ENCODE measurements at places on chromosomes 3 and 15. TPM values are rescaled to one million over a fixed set of nuclear protein-coding genes. Genes with fewer than 3 reads are reported as not detected.

DNA sequence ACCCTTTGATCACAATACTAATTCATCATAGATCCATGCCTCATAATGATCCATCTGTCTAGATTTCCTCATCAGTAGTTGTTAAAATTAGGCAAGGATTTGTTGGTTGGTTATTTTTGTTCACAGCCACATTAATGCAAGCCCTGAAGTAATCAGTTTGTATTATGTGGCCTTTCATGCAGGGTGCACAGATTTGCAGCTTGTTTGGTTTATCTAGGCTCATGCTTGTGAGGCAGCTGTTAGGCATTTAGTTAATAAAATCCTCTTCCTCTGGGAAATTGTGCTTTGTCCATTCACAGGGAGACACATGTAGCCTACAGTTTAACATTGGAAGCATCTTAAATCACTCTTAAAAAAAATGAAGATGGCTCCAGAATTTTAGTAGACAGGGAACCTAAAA lies 162.8 kb upstream of the ZNF385D start:
- no peak for DNase-seq

DNA sequence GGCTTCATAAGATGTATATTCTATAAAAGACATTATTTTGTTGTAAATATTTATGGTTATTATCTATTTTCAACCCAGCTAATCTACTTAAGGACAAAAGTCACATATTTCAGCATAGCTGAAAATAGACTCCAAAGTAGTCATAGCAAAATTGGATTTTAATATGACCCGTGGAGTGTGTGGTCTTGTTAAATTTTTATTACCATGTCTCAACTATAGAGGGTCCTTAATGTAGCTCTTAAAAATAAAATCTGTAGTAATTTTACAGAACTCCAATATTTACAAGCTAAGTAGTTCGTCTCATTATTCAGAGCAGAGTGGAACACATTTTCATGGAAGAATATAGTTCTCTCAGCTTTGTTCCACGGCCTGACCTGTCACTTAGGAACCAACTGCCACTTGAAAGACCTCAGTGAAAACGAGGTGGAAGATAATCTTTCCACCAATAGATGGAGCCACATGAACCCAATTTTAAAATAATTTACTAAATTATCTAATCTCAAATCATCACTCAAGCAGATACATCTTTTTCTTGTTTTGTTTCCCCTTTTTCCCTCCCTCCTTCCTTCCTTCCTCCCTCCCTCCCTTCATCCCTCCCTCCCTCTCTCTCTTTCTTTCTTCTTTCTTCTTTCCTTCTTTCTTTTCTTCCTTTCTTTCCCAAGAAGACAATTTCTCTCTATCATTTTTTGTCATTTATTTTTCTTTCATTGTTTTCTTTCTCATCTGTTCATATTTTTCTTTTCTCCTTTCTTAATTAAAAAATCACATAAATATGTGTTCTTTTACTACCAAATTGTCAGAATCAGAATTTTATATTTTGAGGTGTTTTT lies 97.2 kb downstream of the CLDN1 start:
- DNase-seq = no peak

GRCh38 chr3:16916840-16917239 lies 32.1 kb downstream of the PLCL2 start:
- DNase-seq = no peak

- no peak for DNase-seq
These were observed 26.3 kb downstream of the ITGA11 start for GRCh38 chr15:68405378-68406250.

GRCh38 chr15:69757186-69757585 lies 304.6 kb downstream of the RPLP1 start:
- DNase-seq = no peak

DNA sequence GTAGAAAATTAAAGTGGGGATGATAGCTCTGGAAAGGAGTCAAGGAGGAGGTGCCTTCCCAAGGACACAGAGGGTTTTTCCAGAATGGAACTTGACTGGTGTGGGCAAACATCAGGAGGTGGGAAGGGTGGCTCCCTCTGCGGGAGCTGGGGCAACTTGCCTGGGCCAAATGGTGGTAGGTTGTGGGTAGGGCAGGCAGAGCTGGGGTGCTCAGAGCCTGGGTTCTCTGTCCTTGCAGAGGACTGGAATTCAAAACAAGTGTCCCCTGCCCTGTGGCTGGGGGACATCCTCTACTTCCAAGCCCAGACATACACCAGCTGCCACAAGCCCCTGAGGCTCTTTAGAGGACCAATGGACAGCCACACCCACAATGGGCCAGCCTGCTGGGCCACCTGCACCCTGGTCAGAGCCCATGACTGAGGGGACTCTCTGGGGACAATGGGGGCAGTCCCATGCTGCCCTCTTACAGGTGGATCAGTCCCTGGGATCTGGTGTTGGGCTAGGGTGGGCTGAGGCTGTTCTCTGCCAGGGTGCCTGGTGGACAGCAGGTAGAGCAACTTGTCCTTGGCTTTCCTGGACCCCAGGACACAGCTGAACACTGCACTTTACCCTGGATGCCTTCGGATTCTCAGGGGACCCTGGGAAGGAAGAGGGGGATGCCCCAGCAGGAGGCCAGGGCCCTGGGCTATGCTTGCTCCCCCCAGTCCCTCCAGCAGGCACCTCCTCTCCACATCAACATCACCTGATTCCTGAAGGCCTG lies 38.6 kb upstream of the CSPG4 start:
- DNase-seq = no peak

DNA sequence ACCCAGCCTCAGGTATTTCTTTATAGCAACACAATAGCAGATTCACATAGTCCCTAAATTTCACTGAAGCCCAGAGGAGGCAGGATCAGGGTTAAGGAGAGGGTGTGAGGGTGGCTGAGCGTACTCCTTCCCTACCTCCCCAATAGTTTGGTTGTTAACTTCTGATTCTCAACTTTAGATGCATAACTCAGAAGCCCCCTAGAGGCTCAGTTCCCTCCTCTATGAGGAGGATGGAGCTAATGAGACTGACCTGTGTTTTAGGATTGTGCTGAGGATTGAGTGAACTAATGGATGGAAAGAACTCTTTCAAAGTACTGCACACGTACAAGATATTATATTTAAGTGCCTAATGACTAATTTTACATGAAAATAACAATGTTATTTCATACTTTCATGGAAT lies 249.3 kb upstream of the SOX14 start:
- no peak for DNase-seq

DNA sequence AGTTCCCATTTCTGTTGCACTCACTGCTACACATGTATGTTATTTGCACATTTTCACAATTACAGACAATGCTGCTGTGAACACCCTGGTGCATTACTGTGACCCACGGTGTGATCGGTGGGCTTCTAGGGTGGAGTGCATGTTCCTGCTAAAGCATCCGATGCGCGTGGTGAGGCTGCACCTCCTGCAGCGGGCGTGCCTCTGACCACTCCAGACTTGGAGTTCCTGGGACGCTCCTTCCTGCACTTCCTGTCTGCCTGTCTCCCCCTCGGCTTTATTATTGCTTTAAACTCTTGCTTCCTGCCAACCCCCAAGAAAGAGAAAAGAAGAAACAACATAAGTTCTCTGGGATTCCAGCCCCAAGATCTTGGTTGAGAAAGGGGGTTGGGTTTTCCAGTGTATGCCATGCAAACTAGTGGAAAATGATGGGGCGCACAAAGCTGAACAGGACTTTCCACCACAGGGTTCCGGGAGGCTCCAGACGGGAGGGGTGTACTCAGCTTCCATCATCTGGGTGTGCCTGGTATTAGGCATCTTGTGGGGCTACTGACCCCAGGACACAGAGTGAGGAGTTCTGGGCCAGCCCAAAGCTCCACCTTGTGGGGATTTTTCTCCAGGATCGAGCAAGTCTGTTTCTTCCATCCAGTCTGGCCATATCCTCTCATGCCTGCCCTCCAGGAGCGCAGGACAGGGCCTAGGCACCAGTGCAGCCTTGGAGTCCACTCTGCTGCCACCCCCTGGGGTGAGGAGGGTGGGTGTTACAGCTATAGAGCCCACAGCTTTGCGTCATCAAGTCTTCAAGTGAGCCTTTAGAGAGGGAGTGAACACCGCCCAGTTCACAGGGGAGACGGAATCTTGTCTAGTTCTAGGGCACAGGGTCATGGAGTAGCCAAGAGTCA lies 11.2 kb downstream of the RPL32 start:
- no peak for DNase-seq

GRCh38 chr3:73768524-73769308 lies 144.0 kb upstream of the PDZRN3 start:
- no peak for DNase-seq

DNA sequence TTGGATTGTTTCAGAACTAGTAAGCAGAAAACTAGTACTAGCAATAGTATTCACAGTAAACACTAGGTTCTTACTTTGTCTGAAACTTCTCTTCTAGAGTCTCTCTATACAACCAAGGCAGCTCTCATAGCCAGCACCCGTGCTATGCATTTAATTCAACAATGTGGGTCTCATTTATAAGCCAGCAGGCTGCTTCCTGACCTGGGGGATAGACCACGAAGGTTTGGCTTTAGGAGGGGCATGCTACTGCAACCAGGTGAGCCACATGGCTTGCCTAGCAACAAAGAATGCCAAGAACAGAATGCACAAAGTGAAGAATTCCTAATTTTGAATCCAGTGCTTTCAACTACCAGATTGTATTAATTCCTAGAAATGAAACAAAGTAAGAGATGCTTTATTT lies 213.8 kb downstream of the CHST2 start:
- DNase-seq = no peak

DNA sequence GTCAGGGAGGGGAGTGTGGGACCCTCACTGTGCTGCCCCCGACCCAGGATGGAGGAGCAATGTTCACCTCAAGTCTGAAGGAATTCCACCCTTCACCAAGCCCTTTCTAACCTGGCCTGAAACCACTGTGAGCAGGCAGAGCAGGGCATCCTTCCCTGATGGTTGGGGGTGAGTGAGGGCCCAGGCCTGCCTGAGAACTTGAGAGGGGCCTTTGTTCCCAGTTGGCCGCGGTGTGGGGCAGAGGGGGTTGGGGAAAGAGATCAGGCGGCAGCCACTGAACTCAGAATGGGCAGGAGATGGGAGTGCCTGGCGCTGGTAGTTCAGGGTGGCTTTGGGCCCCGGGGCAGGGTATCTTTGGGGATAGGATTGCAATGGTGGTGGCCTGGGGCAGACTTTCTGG lies 103.5 kb upstream of the RPL32 start:
- DNase-seq = no peak

DNA sequence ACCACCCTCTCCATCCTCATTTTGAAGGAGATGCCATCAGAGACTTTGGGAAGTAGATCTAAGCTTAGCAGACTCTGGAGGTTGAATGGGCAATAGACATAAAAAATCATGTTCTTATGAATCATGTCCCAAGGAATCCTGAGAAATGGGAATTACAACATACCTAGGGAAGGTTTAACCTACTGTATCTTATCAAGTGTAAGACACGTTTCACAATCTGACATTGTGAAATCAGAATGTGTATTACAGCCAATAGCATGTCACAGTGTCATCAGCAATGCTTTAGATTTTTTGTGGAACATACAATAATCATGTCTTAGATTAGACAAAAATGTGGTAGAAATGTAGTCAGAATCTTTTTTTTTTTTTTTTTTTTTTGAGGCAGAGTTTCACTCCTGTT lies 332.4 kb upstream of the TLE3 start:
- DNase-seq = no peak

- DNase-seq = no peak
These were observed 237.7 kb upstream of the AGTR1 start for GRCh38 chr3:148459931-148460513.

DNA sequence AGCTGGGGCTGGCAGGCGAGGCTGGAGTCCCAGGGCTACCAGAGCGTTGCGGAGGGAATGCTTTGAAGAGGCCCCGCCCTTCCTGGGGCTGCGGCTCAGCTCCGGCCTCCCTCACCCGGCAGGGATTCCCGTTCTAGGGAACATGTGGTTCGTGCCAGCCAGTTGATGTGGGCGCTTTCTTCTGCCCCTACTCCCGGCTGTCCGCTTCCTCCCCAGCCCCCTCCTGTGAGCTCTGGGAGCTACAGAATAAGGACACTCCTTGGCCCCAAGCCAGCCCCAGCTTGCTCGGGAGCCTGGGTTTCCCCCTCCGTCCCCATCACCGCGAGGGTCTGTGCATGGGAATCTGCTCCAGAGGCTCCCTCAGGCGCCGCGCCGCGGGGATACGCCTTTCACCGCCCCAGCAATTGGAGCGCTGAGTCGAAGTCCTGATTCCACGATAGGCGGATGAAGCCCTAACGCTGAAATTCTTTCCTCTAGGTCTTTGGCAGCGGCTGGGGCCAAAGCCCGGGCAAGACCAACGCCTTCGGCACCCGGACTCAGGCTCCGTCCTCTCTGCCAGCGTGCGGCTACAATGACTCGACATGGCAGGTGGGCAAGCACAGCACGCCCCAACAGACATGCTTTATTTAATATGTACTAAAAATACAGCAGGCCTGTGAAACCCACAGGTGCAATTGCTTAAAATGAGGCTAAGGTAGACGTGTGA lies 69.5 kb downstream of the KLF15 start:
- DNase-seq = peak; percentile 78

DNA sequence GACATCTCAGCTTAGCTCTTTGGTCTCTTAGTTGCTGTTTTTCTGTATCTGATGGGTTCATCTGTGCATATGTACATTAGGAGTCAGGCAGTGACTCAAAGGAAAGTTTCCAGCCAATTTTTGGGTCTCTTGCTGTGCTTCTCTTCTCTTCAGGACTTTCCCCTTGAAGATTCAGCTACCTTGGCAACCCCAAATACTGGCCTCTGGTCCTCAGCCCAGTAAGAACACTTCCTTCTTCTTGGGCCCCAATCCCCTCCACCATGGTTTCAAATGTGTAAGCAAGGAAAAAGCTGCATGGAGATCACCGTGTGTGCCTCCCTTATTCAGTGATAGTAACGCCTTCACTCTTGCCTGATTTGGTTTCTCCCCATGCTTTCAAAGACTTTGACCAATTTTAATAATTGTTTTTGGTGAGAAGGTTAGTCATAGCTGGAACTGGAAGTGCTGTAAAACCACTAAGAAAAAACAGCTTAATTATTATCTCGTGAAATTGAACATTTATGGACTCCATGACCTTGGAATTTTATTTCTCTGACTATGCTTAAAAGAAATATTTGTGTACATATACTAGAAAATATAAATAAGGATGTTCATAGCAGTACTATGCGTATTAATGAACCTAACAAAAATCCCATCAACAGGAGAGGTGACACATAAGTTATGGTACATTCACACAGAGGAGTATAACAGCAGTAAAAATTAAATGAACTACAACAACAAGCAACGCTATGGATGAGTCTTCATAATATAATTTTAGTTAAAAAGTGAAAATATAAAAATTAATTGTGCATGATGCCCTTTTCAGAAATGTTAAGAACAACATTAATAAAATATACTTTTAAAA lies 125.3 kb upstream of the BCL6 start:
- DNase-seq = no peak

GRCh38 chr3:42055291-42055690 lies 35.9 kb upstream of the TRAK1 start:
- no peak for DNase-seq

GRCh38 chr15:98785807-98786621 lies 137.7 kb downstream of the IGF1R start:
- no peak for DNase-seq

GRCh38 chr3:195718477-195718984 lies 2.2 kb upstream of the MUC20 start:
- DNase-seq = no peak

- no peak for DNase-seq
These were observed 11.1 kb downstream of the TFG start for GRCh38 chr3:100720426-100720825.

QTRT2 gene
- 13.5 TPM for total RNA-seq

SAMD7 gene
- not detected for total RNA-seq

ARRDC4 gene
- 14.2 TPM for total RNA-seq

ST8SIA2 gene
- total RNA-seq = not detected

APOD gene
- 35.5 TPM for total RNA-seq

BFSP2 gene
- total RNA-seq = not detected

SUCNR1 gene
- not detected for total RNA-seq

PRR23C gene
- total RNA-seq = not detected

CHST2 gene
- 0.39 TPM for total RNA-seq
